ENCODE measurements at places on chromosomes 5 and 9.

- DNase-seq, result no peak
Observed at GRCh38 chr9:22279636-22280035, 167.0 kb upstream of the DMRTA1 start.

DNA sequence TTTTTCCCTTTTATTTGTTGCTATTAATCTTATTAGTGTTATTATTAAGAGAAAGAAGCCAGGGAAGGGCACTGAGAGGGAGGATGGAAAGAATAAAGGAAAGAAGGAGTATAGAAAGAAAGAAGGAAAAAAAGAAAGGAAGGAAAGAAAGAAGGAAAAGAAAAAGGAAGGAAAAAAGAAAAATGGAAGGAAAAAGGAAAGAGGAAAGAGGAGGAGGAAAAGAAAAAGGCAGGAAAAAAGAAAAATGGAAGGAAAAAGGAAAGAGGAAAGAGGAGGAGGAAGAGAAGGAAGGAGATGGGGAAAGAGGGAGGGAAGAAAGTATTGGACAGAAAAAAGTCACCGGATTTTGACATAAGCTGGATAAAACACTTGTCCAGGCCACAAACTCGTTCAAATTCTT lies 47.8 kb downstream of the ANXA1 start:
- no peak for DNase-seq

GRCh38 chr5:98433673-98434072 lies 339.8 kb upstream of the RGMB start:
- DNase-seq, result no peak

- peak; percentile 86 for DNase-seq
Observed at GRCh38 chr9:133478851-133479711, at the start of gene SLC2A6. Gene SLC2A6, minus strand, starts transcription at chr9:133479099. Its CDS starts 40 bp downstream, at chr9:133479059.

GRCh38 chr5:180631549-180632383 lies 17.6 kb downstream of the FLT4 start:
- peak; percentile 35 for DNase-seq

GRCh38 chr9:79334711-79335110 lies 237.1 kb upstream of the TLE4 start:
- no peak for DNase-seq

DNA sequence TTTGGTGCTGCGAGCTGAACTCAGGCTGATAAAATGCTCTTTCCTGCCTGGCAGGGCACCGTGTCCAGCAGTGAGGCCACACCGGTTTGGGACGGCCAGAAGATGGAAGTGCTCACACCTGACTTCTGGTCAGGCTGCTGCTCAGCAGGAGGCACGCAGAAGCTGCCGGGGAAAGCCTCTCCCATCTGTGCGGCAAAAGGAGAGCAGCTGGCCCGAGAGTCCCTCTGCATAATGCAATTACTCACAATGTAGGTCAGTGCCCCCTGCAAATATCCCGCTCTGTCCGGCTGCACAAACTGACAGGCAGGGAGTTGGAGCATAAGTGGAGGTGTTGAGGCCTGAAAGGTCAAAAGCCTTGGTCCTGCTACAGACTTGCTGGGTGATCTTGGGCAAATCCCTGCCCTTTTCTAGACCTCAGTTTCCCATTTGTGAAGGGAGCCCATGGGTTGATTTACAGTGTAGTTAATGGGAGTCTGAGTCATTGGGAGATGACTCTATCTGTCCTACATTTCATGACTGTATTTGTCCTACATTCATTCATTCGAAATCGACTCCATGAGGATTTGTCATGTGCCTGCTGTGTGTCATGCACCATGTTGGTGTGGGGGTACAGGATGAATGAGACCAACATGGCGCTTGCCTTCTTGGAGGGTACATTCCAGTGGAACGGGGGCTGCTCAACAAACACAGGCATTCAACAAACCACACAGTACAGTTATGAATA lies 61.8 kb upstream of the TBC1D2 start:
- no peak for DNase-seq

DNA sequence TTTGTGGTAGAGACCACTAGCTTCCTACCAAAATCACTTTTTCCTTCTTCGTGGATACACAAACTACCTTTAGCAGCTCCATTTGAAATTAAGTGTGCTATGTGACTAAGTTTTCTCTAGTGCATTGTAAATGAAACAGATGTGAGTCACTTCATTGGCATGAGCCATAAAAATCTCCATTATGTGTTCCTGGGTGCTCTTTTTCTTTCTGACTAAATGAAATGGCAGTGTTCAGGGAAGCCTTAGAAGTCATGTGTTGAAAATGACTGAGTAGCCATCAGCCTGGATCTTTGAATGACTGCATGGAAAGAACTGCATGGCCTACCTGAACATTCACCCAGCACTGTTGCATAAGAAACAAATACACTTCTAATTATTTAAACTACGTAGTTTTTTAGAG lies 107.9 kb downstream of the NDUFAF2 start:
- no peak for DNase-seq

DNA sequence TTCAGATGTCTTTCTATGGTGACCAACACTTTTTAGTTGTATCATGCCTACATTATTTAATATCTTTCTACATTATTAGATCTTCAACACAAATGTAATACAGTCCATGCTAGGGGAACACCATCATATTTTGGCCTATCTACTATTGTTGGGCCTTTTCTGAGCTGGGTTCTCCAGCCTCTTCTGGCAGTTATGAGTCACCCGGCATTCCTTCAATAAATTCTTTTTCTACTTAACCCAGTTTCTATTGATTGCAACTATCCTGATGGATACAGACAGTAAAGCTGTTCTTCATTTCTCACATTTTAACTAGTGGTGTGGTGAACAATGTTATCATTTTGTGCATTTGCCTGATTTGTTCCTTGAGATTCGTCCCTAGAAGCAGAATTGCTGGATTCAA lies 529.3 kb downstream of the BNC2 start:
- no peak for DNase-seq

DNA sequence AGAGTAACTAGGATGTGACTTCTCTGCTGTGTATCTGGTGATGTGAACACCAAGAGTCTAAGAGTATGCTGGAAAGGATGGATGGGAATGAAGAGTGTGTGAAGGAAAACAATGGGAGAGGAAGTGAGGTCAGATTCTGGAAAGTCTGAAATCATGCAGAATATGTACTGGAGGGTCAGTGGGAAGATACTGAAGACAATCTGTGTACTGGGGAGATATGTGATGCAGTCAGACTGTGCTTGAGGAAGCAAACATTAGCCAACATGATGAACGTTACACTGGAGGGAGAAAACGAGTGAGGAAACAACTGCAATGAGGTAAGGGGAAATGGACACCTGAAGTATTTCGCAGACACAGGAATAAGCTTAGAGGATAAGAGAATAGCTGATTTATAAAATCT lies 105.7 kb downstream of the NR3C1 start:
- no peak for DNase-seq

DNA sequence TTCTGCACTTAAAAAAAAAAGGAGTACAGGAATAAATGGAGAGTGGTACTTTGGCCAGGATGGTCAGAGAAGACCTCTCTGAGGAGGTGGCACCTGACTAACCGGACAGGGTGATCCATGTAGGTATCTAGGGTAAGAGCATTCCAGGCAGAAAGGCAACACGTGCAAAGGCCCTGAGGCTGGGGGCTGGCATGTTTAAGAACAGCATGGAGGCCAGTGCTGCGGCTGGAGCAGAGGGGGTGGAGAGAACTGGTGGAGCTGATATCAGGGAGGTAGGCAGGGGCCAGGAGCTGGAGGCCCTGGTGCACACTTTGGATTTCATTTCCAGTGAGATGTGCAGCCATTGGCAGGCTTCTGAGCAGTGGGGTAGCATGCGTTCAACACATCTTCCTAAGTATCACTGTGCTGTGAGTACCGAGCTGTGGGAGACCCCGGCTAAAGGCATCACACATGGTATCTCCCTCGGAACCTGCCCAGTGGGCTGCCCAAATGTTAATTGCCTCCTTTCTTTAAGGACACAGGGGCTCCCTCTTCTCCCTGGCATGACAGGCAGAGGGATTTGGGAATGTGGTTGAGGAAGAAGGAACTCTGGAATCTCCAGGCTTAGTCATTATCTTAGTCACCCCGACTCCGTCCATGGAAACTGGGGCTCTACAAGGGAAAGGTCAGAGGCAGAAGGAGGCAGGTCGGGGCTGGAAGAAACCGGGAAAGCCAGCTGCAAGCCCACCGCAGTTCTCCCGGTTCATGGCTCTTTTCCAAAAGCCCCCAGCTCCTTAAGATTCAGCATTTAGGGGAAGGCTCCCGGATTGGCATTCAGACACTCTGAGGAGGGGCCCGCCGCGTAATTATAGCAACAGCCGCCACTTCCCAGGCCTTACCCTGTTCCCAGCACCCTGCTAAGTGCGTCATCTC lies 18.6 kb downstream of the SLC6A7 start:
- DNase-seq, result no peak

DNA sequence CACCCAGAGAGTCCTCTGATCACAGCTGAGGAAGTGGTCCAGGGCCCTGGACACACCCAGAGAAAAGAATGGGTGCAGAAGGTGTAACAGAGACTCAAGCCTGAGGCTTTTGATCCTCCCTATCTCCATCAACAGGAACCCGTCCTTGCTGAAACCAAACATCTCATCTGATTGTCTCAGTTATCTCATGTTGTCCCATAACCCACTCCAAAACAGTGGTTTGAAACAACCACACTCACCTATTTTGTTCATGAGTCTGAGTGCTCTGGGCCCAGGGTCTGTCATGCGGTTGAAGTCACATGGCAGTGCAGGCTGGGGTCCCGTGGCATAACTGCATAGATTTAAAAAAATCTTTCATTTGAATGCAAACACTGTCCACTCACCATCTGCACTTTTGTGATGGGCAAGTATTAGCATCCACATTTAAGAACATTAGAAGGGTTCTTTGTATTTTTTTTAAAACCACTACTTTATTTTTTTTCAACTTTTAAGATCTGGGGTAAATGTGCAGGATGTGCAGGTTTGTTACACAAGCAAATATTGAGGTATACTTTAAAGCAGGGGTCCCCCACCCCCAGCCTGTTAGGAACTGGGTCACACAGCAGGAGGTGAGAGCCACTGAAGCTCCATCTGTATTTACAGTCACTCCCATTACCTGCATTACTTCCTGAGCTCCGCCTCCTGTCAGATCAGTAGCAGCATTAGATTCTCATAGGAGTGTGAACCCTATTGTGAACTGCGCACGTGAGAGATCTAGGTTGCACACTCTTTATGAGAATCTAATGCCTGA lies 255.8 kb downstream of the ROR2 start:
- DNase-seq, result no peak

Data from ELF-1 (cell line).